Effector memory CD8-positive, alpha-beta T cell (primary cell): ENCODE measurements at places on chromosomes 12 and 14.

DNA sequence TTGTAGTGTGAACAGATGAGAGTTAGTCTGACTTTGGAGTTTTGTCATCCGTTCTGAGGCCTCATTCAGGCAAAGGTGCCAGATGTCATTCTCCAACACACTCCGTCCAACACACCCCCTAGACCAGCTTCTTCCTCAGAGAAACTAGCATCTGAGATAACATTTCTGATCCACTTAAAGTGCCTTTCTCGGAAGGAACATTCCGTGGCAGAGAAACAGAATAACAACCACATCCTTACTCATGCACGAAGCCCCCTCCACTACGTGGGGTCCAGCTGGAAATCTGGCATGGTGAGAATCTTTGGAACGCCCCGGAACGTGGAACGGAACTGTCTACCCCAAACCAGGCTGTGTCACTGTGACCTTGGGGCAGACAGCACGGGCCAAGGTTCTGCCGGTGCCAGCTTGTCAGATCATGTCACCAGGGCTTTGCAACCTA is 17.0 kb upstream of the BCL7A start:
- no peak for DNase-seq

DNA sequence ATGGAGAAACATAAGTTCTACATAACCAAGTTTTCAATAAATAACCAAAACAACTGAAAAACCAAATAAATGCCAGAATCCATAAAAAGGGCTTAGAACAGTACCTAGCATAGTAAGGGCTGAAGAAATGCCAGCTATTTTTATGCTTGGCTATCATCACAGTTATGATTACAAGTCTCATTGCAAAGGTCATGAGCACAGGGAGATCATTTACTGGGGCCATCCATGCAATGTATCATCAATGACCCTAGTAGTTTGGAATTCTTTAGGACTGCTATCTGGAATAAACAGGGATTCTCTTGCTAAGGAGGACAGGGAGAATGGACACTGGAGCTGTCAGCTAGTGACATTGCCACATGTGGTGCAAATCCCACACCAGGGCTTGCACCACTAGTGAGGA is 92.5 kb upstream of the NAP1L1 start:
- no peak for DNase-seq

DNA sequence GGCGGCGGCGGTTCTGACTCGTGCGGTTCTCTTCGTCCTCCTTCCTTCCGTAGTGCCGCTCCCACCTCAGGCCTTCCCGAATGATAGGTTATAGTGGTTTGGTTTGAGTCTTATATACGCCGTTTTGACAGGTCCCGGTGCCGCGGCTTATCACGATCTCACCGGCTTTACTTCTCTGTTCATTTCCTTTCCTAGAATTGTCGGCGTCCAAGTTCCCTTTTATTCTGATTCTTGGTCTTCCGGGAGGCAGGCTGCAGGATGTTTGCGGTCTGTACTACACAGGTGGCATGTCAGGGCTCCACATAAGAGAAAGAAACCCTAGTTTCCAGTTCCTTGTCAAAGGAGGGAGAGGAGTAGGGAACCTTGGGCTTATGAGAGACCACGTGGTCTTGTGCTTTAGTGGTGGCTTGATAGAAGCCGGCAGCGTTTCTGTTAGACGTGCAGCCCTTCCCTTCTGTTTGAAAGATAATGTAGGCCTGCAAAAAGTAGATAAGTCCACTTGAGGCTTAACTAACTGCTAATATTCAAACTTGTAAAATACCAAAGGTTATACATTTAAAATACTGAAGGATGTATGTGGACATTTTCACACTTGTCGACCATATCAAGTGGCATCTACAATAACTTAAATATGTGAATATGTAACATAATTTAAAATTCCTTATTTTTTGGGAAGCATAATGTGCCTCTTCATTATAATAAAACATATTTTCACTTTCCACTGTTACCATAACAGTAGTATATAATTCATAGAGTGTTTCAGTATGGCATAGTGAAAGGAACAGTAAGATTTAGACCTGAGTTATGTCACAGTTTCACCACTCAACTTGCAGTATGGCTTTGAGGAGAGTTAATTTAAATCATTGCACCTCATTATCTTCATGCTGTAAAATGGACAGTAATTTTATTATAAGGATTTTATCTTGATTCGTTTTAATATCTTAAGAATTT is 804 bp downstream of the USP15 start:
- peak; percentile 30 for DNase-seq

DNA sequence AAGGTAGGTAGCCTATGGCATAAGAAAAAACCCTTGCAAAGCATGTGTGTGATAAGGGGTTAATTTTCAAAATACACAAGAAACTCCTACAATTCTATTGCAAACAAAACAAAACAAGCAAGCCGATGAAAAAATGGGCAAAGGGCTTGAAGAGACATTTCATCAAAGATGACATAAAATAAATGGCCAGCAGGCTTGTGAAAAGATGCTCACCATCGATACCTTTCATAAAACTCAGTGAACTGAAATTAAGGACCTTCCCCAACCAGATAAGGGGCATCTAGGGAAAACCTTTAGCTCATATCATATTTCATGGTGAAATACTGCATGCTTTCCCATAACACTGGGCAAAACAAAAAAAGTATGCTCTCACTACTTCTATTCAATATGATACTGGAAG is 131.2 kb downstream of the PPM1H start:
- DNase-seq: no peak

- no peak for DNase-seq
Measured at GRCh38 chr14:74049876-74050495, 30.8 kb downstream of the BBOF1 start.

DNA sequence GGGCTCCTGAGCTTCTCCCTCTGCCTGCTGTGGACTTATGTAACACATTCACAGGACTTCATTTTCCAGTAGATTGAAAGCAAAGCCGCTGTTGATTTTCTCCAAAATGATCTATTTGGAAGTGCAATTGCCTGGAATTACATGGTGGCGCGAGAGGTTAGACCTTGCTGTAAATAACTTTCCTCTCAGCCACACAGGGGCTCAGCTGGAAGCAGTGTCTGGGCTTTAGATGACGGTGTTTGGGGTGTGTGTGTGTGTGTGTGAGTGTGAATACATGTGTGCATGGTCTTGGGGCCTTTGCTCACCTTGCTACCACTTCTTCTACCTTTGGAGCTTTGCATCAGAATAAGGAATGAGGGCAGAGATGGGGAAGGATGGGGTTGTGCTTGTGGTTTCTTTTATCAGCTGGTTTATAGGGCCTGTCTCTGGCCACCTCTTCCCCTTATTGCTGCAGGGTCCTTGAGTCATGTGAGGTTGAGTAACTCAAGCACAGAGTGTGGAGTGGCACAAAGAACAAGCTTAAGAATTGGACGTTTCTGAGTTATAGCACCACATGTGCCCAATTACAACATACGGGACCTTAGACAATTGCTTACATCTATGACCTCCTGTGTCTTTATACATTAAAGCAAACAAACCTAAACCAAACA is 280.6 kb downstream of the NRXN3 start:
- no peak for DNase-seq

- no peak for DNase-seq
Measured at GRCh38 chr12:79624378-79624777, 66.4 kb downstream of the PAWR start.
